ENCODE measurements at places on chromosomes 12 and 14.
A peak's percentile ranks its signal among the peaks of the same experiment; 100 is the strongest.

- DNase-seq = no peak
Measured at GRCh38 chr14:67524634-67524963, 8.5 kb upstream of the PLEKHH1 start.

GRCh38 chr12:106311139-106311538, 8.6 kb downstream of the TCP11L2 start:
- no peak for DNase-seq

- DNase-seq = peak; percentile 96
Measured at GRCh38 chr12:131928711-131929580, at the start of gene PUS1. PUS1 (plus strand) TSS chr12:131929276; CDS start chr12:131929723, 447 bp downstream.

DNA sequence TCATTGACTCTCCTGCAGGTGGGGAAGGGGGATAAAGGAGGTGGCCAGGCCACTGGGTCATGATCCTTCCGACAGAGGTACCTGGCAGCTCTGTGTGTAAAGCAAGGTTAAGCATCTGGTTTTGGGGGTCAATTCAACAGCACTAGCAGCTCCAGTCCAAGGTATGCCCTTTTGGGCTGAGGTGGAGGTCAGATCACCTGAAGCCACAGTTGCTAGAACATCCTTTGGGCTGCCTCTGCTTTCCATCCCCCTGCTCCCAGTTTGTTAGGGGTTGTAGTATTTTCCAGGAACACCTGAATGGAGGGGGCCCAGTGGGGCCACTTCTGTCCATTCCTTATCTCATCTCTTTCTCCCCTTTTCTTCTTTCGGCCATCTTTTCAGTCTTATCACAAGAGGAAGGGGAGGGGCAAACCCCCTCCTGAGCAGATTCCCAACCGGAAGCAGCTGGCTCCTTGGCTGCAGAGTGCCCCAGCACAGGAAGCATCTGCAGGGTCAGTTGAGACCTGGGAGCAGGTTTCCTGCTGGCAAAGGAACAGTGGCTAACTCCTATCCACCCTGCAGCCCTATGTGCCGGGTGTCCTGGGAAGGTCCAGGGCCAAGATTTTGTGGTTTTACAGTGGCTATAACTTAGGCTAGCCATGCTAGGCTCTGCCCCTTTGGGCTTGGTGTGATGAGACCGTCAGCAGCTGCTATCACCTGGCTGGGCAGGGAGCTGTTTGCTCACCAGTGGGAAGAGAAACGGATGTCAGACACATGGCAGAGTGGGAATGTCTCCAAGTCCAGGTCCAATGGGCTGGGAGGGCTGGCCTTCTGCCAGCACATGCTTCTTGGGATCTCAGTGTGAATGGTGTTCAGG, 40.2 kb downstream of the SH2B3 start:
- DNase-seq = peak; percentile 56

- no peak for DNase-seq
Measured at GRCh38 chr12:114670291-114670980, 13.5 kb downstream of the TBX3 start.

- DNase-seq = no peak
Measured at GRCh38 chr14:91424813-91425530, 7.4 kb upstream of the CCDC88C start.

DNA sequence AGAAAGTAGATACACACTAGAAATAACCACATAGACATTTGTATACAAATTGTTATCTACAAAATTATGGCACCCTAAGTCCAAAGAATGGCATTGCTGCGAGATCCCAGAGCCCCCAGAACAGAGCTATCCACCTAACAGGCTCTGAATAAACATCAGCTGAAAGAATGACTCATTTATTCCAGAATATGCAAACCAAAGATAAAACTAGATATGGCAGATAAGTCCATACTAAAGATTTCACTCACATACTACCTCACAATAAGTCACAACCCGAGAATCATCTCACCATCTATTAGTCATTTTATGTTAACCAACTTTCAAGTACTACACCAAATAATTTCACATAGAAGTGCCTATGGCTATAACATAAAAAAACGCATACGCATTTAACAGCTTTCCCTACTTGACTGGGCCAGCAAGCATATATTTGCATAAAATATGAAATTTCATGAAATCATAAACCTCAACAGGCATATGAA, 5.6 kb downstream of the CNIH1 start:
- no peak for DNase-seq

GRCh38 chr14:104773505-104774452, 20.8 kb downstream of the SIVA1 start:
- no peak for DNase-seq

GRCh38 chr12:110279566-110280375, 1.3 kb upstream of the ATP2A2 start:
- no peak for DNase-seq

DNA sequence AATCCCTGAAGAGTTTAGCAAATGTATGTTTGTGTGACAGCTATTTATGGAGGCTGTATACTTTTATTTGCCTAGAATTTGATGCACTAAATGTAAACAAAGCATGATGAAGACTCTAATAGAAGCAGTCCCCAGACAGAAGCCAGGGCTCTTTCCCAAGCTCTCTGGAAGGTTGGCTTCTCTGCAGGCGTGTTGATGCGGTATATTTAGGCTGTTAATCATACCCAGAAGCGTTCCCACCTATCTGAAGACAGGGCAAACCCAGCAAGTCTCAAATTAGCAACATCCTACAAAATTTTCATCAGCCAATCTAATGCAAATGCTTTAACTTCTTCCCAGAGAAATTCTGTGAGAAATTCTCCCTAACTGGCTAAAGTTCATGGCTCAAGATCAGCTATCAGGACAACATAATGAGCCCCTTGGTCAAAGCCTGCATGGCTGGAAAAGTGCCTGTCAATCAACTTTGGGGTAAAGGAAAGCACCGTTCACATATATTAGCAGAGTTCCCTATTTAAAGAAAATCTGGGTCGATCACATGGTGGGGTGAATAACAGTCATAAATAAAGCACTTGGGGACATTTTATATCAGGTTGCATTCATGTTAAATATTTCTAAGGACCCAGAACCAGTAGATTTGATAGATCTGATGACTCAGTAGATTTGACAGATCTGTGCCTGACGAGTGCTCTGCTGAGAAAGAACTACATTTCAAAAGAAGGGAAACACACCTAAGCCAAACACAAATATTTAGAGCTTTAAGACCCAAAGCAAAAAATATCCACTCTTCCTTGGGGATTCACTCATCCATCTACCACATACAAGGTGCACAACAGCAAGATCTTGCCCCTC, 46.6 kb downstream of the KSR2 start:
- no peak for DNase-seq

DNA sequence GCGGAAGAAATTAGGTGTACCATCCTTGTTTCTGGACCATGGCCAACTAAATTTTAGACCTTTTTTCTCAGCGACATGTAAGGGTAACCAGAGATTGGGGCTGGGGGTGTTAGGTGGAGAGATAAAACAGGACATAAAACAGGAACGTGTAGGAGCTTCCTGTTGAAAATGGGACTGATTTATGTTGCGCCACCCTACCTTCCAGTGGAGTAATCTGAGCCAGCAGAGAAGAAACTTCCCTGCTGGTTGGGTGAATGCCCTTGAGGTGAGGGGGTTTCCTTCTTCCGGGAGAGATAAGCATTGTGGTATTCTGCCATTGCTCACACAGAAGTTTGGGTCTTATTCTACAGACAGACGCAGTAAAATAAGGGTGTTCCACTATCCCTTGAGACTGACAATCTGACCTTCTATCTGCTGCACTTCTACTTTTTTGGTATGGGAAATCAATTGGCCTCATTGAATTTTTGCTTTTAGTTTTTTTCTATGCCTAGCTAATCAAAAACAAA, 417.6 kb downstream of the PCNX1 start:
- no peak for DNase-seq

- DNase-seq = no peak
Measured at GRCh38 chr12:69354172-69354555, 5.4 kb upstream of the YEATS4 start.

- DNase-seq = no peak
Measured at GRCh38 chr12:88035907-88036289, 6.7 kb upstream of the C12orf50 start.

GRCh38 chr12:15706010-15706676, 83.0 kb downstream of the EPS8 start:
- DNase-seq = no peak

- DNase-seq = no peak
Measured at GRCh38 chr14:65044596-65044959, 57.7 kb downstream of the MAX start.

DNA sequence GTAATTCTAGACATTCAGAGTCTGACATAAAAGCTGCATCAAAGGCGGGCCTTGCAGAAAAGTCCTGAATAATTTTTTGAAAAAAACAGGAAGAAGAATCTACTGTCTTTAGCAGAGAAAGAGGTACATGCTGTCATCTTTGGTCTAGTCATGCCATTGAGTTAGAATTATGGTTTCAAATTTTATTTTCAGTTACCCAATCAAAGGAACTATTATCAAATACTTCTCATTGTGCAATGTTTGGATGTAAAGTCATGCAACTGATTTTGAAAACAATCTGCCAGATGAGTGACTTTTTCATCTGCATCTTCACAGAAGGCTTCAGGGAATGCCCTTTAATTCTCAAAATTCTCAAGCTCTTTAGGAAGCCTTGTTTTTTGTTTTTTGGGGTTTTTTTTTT, 803.5 kb downstream of the FLRT2 start:
- no peak for DNase-seq

DNA sequence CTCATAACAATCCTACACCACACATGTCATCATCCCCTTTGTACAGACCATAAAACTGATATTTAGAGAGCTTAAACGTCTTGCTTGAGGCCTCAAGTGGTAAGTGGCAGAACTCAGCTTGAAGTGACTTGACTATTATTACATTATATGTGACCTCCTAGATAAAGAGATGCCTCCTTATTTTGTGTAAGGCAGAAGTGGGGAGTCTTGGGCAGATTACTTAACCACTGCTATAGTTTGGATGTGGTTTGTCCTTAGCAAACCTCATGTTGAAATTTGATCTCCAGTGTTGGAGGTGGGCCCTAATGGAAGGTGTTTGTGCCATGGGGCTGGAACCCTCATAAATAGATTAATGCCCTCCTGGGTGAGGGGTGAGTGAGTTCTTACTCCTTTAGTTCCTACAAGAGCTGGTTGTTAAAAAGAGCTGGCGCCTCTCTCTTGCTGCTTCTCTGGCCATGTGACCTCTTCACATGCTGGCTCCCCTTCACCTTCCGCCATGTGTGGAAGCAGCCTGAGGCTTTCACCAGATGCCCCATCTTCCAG, 37.4 kb downstream of the RCOR1 start:
- DNase-seq = peak; percentile 48

GRCh38 chr14:77301103-77301502, 19.6 kb downstream of the POMT2 start:
- peak; percentile 26 for DNase-seq

DNA sequence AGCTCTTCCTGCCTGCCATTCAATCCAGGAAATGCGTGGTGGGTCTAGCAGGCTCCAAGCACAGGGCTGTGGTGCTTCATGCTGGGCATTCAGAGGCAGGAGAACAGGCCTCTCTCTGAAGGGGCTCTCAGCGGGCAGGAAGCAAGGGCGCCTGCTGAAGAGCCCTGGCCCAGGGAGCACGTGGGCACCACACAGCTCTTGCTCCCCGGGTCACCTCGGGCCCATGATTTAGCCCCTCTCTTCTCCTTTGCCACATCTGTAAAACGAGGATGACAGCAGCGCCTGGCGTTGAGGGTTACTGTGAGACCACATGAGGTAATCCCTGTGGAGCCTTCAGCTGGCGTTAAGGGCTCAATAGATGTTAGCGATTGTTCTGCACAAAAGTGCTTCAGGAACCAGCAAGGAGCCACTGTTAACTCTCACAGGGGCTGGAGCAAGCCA, 37.6 kb upstream of the SPTLC2 start:
- no peak for DNase-seq

GRCh38 chr14:73695997-73696396, 18.2 kb downstream of the PNMA1 start:
- DNase-seq = no peak

GRCh38 chr12:119440803-119441360, 106.4 kb downstream of the CCDC60 start:
- no peak for DNase-seq

DNA sequence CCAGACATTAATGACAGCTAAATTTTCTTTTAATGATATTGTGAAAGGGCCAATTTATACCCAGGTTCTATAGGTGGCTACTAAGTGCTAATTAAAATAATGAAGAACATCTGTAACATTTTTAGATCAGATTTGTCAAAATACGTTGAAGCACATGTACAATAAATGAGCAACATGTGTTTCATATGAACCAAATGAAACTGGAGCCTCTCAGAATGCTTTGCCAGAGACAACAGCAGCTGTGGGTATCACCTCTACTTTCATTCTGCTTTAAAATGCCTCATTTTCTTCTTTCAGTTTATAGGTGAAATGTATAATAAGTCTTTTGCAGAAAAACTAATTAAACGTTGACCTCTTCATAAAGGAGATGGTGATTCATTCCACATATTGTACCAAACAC, 26.1 kb upstream of the MYF6 start:
- no peak for DNase-seq

DNA sequence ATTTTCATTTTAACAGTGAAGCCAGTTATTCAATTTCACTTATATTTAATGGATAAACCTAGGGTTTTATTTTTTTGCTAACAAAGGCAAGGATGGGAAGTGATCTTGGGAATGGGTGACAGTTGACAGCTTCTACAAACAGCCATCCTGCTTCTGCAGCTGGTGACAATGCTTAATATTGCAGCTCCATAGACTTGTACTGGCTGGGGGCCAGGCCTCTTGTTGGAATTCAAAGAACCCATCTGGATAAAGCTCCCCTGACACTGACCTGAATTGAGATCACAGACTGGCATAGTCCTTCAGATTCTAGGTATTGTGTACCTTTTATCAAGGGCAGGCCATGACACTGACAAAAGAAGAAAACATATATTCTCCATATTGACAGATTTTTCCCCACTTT, 664.6 kb upstream of the FOXG1 start:
- peak; percentile 6 for DNase-seq

DNA sequence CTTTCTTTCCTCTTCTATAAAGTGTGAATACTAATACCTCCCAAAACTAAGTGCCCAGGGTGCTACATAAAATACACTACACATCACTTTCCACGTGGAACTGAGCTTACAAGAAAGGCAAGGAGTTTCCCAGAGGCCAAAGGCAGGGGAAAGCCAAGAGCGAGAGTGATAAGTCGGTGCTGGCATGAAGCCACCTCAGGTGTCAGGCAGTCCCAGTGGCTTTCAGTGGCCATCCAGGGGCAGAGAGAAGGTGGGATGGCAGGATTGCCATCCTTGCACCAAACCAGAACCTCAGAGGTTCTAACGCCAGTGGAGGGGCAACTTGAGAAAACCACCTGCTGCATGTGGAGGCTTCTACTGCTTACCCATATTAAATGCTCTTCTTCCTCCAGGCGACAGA, 79.7 kb upstream of the DIO3 start:
- no peak for DNase-seq
